ENCODE measurements at places on chromosomes 3 and 15.

DNA sequence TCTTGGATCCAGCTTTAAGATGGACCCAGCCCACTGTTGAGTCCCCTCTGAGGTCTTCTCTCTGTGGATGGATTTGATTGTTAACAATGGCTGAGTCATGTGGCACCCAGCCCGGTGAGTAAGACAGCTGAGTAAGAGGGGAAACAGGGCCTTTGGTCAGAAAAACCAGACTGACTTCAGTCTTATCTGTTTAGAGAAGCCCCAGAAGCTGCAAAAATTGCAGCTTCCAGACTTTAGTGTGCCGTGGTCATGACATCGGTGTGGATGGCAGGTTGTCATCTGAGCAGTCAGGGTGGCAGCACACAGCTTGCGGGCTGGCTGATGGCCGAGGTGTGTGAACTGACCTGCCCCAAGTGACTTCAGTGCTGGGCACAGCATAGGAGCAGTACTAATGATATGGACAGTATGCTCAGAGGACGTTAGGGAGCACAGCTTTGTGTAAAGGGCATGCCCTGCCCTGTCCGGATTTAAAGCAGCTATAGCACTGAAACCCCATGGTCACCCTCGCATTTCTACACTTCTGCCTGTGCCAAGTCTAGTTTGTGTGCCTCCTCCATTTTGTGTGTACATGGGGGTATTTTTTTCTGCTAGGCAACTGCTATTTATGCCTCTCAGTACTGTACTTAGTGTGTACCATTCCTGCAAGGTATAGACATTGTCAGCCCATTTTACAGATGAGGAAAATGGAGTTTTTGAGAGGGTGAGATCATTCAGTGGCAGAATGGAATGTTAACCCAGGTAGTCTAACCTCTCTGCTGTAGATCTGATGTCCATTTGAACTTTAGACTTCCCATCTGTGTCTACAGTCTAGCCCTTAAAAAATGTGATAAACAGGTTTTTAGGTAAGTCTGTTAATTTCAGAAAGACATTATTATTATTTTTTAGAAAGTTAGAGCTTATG is 44.4 kb downstream of the FLNB start:
- DNase-seq: no peak

GRCh38 chr3:94303897-94304296 is 241.0 kb downstream of the NSUN3 start:
- DNase-seq: no peak

GRCh38 chr15:63554337-63554927 is 42.8 kb upstream of the FBXL22 start:
- no peak for DNase-seq

DNA sequence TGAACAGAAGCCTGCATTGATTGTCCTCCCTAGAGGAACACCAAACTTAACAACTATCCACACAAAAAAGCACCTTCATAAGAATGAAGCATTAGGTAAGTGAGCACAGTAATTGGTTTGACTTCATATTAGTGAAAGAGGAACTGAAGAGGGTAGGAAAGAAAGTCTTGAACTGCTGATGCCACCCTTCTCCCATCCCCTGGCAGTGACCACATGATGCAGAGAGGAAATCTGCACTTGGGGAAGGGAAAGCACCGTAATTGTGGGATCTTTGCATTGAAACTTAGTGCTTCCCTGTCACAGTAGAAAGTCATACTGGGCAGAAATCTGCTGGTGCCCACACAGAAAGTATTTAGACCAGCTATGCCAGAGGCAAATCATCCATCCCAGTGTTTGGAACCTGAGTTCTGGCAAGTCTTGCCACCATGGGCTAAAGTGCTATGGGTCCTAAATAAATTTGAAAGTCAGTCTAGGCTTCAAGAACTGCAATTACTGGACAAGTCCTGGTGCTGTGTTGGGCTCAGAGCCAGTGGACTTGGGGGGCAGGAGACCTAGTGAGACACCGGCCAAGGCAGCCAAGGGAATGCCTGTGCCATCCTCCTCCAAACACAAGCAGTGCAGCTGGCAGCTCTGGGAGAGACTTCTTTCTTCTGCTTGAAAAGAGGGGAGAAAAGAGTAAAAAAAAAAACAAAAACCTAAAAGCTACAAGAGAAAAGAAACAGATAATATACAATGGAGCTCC is 63.6 kb downstream of the SLC15A2 start:
- no peak for DNase-seq

DNA sequence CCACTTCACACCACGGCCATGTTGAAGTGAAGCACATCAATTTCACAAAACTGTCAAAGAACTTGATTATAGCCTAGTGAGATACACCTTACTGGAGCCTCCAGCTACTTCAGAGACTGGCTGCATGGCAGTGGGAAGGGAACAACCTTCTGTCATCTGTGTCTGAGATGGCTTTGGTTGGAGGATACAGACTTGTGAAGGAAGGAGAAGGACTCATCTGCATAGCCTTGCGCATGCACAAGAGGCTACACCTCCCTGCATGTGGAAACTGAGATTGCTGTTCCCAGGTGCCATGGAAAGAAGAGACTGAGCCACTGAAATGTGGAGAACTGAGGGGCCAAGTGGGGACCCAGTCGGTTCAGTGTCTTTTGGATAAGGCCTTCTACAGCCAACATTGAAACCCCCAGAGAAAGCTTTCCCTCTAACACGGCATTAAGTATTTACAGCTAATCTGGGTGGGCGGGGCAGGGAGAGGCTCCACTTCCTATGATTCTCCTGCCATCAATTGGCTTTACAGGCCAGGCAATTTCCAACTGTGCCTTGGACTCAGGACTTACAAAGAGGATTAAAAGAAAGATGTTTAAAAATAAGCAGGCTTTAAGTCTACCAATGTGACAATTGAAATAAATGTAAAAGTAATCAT is 58.8 kb downstream of the IL16 start:
- no peak for DNase-seq

GRCh38 chr15:67125589-67126502 is 60.4 kb downstream of the SMAD3 start:
- no peak for DNase-seq

GRCh38 chr15:78247911-78248310 is 13.5 kb upstream of the ACSBG1 start:
- DNase-seq: no peak

DNA sequence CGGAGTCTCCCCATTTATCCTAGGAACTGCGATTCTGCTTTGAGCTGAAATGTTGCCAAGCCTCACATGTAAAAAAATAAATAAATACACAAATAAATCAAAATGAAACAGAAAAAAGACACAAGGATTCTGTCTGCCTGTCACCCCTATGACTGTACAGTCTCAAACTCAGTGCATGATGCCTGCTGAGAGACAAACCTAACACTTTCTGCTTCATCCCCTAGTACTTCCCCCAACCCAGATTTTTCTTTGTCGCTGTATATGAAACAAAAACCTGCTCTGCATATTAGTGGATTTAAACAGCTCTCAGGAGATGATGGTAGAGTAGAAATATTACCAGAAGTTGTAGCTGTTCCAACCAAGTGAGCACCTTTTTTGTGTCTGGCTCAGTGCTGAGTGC is 530.7 kb upstream of the CFAP20DC start:
- DNase-seq: no peak

DNA sequence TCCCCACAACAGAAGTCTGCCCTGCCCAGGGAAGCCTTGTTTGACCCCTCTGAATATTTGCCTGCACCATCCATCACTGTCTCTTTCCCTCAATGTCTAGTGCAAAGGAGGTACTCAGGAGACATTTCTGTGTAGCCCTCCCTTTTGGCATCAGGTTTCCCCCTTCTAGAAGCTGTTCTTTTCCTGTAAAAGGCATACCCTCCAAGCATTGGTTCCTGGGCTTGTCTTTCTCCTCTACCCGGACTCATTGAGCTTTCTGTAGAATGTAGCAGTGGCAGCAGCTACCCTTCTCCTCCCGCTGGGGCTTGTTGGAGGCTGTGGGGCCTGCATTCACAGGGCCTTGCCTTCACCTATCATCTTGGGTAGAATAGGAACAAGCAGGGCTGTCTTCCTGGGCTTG is 63.5 kb downstream of the CTDSPL start:
- DNase-seq: no peak

DNA sequence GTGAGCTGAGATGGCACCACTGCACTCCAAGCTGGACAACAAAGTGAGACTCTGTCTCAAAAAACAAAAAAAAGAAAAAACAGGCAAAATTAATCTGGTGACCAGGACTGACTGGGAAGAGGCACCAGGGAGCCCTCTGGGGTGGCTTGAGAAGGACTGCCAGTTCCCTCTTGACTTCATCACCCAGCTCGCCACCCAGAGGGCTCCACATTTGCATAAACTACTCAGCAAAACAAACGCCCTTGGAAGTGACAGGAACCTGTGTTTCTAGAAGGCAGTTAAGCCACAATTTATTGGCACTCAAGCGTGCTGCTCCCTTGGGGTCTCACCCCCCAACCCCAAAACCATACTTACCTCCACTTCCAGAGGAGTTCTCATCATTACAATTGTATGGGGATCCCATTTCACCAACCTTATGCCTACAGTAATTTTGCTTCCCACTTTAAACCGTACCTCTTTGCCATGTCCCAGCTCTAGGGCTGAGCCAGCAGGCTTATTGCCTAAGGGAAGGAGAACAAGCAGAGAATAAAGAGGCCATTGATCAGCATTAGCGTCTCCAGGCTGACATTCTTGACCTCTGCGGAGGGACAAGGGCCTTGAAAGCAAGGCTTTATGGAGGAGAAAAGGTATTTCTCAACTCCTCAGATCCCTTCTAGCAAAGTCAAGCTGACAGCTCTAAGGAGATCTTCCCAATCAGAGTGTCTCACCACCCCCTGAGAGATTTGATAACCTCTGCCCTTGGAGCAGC is 357.4 kb downstream of the SHQ1 start:
- peak; percentile 44 for DNase-seq

GRCh38 chr3:166291186-166291955 is 454.1 kb upstream of the BCHE start:
- DNase-seq: no peak

DNA sequence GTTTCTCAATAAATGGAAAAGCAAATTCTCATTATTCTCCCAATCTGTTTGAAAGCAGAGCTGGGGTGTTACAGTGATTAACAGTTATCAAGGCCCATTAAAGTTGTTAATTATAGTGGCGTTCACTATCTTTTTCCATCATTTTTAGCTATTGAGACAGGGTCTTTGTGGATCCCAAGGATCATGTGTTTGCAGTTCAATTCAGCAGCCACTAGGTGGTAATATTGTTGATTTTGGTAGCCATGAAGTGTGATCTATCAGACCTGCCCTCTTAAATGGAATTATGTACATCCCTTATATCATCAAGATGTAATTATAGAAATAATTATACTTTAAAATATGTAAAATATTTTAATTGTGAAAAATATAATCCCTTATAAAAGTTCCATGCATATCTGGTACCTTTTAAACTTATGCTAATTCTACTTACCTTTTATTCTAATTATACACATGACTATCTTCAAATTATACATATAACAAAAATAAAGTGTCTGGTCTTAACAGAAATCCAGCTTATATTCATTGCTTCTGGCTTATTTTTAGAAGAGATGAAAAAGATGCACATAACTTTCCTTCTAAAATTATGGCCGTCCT is 126.4 kb downstream of the GREM1 start:
- DNase-seq: peak; percentile 46

DNA sequence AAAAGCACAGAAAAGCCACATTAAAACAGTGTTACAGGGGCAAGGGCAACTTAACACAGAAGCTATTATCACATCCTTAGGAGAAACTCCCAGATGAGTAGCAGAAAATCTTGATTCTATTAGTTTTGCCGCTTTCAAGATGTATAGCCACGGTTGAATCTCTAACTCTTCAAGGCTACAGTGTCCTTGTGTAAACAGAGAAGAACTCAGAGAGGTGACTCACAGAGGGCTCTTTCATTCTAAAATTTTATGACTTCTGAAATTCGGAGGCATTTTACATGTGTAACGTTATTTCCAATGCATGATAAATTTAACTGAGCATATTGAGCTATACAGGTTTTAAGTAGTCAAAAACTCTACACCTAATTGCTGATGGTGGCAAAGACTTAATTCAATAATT is 846.6 kb downstream of the GBE1 start:
- no peak for DNase-seq

GRCh38 chr3:97882975-97883598 is 61.3 kb downstream of the CRYBG3 start:
- DNase-seq: no peak

DNA sequence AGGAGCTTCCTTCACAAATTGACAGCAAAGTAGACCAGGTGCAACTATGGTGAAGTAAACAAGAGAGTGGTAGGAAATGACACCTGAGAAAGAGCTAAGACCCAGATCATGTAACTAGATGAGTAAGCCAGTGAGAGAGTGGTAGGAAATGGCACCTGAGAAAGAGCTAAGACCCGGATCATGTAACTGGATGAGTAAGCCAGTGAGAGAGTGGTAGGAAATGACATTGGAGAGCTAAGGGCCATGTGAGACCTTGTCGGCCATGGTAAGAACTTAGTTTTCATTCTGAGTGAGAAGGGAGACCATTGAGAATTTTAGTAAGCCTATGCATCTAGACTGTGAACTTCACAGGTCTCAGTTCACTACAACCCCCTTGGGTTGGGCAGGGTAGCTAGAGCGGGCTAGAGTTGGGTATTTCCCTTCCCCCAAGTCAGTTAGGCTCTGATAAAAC is 5.4 kb upstream of the SENP7 start:
- DNase-seq: no peak

DNA sequence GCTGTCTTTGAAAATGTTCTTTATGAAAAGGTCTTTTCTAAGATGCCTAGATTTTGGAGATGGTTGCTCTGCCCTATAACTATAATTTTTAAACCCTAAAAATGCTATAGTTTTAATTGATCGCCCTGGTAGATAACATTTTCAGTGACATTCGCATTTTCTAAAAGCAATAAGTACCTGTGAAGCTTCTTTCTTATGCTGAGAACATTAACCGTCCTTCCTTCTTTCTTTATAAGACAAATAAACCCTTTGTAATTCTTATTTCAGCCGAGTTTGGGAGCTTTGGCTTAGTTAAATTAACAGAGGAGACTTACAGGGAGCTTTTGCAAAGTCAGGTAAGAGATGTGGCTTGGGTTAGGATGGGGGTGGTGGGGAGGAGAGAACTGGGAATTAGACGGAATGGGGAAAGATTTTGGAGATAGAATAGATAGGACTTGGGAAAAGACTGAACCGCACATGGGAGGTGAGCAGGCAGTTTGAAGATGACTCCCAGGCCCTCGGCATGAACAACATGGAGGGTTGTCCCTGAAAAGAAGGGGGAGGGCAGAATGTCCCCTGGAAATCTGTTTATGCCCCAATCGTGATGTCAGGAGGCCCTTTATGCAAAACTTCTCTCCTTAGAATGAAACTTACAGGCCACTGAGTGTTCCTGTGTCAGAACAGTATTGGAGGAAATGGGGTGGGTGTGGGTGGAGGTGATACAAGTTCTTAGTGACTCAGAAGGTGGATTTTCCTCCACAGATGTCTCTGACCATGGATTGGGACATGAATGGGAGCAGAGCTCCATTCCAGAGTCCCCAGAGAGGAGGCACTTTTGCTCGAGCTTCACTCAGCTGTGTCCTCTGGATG is 76.2 kb upstream of the LARS2 start:
- DNase-seq: no peak

GRCh38 chr15:58441376-58442070 is 9.7 kb downstream of the LIPC start:
- DNase-seq: no peak

- DNase-seq: no peak
These were observed 17.3 kb downstream of the TRPM1 start for GRCh38 chr15:31084176-31084575.

- DNase-seq: peak; percentile 65
These were observed 336.1 kb downstream of the FOXP1 start for GRCh38 chr3:71247221-71247957.

All from H7 (cell line).